ENCODE measurements at places on chromosomes 12 and 14.
A peak's percentile ranks its signal among the peaks of the same experiment; 100 is the strongest.

- no peak for DNase-seq
These were observed 170.9 kb downstream of the GRIP1 start for GRCh38 chr12:66508025-66508424.

DNA sequence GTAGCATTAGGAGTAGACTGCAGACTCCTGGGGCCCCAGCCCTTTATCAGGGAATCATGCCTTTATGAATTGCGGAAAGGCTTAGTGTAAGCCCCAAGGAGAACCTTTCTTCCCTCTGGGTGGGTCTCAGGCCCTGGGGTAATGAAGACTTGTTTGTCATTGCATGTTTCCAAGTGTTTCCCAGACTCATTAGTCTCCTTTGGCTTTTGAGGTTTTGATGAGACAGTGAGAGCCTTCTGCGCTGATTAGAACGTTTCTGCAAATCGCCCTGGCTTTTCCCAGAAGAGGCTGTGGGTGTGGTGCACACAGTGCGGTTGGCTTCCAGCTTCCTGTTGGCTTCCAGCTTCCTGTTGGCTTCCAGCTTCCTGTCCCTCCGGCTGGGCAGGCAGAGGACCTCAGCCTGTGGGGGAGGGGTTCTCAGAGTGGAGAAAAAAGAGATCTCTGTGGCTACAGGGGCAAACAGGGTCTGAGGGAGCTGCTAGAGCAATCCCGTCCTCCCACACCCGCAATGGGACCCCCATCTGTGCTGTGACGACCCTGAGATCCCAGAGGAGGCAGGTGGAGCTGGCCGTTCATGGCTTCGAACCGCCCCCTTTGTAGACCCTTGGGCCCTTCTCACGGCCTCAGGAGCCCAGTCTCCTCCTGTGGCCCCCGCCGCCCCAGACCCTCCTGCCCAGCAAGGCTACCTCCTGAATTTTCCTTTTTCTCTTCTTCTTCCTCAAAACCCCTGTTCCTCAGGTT lies 42.1 kb downstream of the GPR68 start:
- no peak for DNase-seq

DNA sequence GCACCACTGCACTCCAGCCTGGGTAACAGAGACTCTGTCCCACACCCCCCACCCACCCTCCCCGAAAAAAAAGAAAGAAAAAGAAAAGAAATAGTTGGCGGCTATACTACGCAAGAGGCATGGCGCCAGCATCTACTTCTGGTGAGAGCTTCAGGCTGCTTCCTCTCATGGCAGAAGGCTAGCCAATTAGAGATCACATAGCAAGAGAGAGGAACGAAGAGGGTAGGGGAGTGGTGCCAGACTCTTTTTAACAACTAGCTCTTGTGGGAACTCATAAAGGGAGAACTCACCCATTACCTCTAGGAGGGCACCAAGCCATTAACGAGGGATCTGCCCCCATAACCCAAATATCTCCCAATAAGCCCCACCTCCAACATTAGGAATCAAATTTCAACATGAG lies 6.2 kb downstream of the DENND5B start:
- DNase-seq, result no peak

- DNase-seq, result no peak
These were observed 351.6 kb upstream of the TBX3 start for GRCh38 chr12:115035535-115036107.

- DNase-seq, result peak; percentile 34
These were observed 4.5 kb downstream of the NOP2 start for GRCh38 chr12:6563448-6564050.

- no peak for DNase-seq
These were observed 44.9 kb downstream of the CAPZA3 start for GRCh38 chr12:18782827-18783226.

GRCh38 chr12:68158432-68158831 lies 1.1 kb downstream of the IFNG start:
- DNase-seq, result no peak

GRCh38 chr12:2640281-2640680 lies 154.5 kb upstream of the FKBP4 start:
- no peak for DNase-seq

GRCh38 chr14:22995889-22996625 lies 13.7 kb upstream of the AJUBA start:
- DNase-seq, result no peak

DNA sequence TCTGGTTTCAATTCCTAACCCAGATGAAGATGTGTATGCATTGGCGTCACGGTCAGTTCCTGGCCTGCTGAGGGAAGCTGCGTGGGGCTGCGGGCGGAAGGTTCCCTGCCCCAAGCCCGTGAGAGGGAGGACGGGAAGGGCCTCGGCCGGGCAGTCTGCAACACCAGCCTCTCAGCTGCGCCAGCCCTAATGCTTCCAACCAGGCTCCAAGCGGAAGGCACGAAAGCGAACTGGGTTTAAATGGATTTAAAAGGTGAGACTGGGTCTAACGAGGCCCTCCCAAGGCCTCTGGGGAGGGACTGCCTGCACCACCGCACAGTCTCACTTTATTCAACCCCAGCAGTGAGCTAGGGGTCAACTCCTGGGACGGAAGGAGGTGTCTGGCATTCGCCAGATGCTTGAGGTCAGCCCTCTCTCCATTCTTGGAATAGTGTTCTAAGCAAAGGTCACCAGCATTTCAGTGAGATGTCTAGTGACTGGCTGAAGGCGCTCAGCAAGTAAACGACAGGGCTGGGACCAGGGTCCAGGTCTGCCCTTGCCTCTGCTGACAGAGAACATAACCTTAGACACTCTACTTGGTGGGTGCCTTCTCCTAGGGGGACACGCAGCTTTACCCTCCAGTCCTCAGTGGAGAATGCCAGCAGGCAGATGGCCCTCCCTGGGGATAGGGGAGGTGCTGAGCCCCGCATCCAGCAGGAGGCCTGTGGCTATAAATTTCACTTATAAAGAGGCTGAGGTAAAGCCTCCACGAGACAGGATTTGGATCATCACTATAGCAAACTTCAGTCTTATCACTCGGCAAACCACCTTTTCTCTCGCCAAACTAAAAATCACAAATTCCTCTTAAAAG lies 92.2 kb downstream of the PIWIL1 start:
- DNase-seq, result no peak

- DNase-seq, result no peak
These were observed 25.6 kb downstream of the FIGNL2 start for GRCh38 chr12:51822956-51823355.

DNA sequence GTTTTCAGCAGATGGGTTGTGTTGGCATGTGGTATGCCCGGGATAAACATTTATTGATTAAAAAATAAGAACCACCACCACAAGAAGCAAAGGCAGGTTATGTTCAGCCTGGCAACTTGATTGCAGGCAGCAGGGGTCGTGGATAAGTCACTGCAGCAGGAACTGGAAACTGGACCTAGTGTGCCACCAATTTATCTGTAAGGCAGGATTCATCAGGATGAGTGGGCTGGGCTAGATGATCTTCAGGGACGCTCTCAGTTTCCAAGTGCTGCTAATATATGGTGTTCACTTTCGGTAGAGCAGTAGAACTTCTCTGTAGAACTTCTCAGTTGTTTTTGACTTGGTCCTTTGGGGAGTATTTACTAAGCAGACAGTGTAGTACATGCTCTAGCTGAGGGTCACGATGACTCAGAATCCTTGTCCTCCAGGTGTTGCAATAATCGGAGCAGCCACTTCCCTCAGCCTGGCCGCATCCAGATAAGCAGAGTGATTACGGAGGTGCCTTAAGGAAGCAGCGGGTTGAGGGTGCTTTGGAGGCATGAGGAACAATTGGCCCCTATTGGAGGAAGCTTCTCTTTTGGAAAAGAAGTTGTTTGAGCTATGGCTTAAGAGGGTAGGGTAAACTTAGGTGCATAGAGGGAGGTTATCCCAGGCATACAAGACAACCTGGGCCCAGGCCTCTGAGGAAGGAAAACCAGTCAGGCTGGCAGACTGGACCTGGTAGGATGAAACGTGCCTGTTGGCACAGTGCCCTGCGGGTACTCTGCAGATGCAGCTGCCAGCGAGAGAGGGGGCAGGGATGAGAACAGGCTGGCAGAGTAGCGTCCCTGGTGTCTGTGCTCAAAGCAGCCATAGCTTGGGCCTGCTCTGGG lies 104.0 kb downstream of the GPR135 start:
- DNase-seq, result no peak

- no peak for DNase-seq
These were observed 125.7 kb downstream of the CRADD start for GRCh38 chr12:93802698-93803423.

- no peak for DNase-seq
These were observed 29.4 kb downstream of the RPGRIP1 start for GRCh38 chr14:21309238-21309636.

DNA sequence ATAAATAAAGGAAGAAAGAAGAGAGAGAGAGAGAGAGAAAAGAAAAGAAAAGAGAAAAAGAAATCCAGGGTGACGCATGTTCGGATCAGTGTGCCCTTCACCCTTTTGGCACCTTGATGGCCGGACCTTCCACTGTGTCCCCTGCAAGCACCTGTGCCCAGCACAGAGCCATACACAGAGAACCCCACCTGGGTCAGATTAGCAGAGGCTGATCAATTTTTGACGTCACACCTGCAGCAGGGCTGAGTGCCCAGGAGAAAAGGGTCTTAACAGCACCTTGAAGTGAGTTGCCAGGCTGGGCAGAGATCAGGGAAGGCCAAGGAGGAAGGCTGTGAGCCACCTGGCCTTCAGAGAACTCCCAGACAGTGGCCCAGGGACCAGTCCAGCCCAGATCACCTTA lies 114.4 kb downstream of the CALM1 start:
- no peak for DNase-seq

DNA sequence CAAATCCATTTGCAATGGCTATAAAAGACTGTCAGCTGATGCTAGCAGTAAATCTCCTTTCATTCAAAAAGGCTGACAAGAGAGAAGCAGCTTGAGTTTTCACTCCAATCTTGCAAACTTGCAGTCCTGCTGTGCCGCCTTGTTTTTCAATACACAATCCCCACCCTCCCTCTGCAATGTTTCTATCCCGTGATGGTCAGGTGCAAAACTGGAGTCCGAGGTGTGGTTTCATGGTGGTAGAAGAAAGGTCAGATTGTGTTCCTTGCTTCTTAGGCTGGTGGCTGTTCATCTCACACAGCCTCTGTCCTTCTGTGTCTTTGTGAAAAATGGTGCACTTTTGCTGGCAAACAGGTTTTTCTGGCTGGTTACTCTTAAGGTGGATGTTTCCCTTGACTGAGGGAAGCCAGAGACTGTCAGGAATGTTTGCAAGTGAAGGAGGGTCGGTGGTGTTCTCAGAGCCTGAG lies 27.7 kb upstream of the TBX3 start:
- DNase-seq, result no peak

GRCh38 chr12:9114946-9115345 lies 773 bp downstream of the A2M start:
- DNase-seq, result no peak

GRCh38 chr14:69615496-69616407 lies 4.4 kb downstream of the SUSD6 start:
- DNase-seq, result no peak

DNA sequence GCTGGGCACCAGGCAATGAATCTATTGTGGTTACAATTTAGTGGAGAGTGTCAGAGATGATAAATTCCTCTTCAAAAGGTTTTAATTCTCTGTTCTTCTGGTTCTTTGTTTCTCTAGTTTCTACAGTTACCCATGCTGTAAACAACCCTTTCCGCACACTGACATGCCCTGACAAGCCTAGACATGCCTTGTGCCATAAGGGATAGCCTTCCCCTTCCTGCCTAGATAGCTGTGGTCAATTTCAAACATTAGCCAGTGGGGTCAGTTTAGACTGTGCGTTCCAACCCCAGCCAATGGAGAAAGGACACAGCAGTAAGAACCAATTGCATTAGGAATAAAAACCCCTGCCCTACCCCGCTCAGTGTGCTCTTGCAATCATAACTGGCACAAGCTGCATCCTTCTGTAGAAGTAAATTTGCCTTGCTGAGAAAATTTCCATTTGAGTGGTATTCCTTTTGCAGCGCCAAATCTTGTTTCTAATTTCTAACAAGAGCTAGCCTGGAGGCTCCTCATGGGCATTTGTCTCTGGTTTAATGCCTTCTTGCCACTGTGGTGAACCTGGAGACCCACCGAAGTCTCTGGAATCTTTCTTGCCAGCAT lies 6.4 kb downstream of the EDDM3A start:
- DNase-seq, result no peak

DNA sequence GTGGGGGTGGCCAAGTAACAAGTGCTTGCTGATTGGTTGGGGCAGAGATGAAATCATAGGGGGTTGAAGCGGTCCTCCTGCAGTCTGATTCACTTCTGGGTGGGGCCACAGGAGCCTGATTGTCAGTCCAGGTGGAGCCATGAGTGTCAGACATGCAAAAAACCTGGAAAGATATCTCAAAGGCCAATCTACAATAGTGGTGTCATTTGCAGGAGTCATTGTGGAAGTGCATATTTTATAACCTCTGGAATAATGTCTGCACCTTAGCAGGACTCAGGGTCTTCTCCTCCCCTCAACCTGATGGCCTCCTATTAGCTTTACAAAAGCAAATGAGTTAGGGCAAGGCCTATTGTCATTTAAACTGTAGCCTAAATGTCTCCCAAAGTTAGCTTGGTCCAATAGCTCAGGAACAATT lies 241.4 kb downstream of the NUAK1 start:
- DNase-seq, result no peak
